ENCODE measurements at places on chromosomes 2 and 18.
A peak's percentile ranks its signal among the peaks of the same experiment; 100 is the strongest.

GRCh38 chr2:120330946-120331822 is 14.8 kb upstream of the INHBB start:
- DNase-seq, result no peak

DNA sequence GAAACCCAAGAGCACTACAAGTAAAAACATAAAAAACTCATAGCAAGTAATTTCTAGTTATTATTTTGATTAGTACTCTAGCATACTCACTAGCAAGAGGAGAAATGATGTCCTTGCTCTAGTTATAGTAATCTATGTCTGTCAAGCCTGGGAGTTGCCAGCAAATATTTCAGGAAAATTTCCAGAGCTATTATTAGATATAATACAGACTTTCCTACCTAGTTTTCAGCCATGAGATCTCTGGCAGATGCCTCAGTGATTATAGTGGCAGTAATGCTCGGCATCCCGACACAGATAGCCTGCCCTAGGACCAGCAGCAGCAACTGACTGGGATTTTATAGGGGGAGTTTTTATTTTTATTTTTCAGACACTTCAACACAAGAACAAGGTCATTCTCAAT is 224.4 kb downstream of the ZNF385B start:
- DNase-seq, result no peak

GRCh38 chr2:218645126-218645525 is 14.3 kb downstream of the ZNF142 start:
- DNase-seq, result no peak

GRCh38 chr2:106995556-106995955 is 109.6 kb upstream of the ST6GAL2 start:
- no peak for DNase-seq

DNA sequence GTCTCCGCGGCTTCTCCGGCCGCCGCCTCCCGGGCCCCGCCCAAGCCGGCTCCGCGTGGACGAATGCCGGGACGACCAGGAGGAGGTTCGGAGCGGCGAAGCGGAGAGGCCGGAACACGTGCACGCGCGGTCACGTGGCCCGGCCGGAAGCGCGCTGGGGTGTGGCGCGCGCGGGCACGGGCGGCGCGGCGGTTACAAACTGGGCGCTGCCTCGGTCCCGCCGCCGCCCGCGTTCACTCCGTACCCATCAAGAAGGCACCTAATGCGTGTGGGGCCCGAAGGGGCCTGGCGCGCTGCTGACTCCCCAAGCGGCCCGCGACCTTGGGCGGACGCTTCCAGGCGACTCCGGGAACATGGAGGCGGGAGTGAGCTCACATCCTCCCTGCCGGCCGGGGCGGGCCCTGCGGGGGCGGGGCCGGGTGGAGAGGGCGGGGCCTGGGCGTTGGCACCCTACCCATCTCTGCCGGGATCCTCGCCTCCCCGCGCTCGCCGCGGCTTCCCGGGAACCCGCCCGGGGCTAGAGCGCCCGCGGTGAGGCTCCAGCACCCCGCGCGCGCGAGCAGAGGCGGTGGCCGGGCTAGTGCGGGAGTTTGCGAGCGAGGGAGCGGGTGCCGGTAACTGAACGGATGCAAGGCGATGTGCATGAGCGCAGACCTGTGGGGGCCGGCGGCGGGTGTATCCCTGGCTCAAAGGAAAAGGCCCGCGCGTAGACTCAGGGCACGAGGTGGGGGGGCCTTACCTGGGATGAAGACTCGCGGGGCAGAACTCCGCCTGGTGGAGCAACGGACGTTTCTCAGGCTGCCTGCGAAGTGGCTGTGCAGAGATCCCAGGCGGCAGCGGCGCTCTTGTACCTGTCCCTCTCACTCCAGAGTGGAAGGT is at the start of gene TMEM185B:
Gene TMEM185B, minus strand, starts transcription at position 367 of the 879 bp plus-strand sequence. CDS start 424 bp downstream, outside the sequence.
- DNase-seq, result peak; percentile 94

DNA sequence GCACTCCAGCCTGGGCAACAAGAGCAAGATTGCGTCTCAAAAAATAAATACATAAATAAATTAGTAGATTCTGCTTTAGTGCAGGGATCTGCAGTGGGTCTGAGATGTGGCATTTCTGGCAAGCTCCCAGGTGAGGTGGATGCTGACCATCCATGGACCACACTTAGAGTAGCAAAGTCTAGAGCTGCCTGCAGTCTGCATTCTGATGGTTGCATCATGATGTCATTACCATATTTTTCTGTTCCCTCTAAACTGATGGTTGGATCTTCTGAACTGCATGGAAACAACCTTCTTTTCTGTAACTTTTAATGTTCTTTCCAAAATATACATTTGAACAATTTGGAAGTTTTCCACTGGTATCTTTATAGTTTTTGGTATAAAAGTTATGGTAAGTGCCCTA is 42.9 kb downstream of the MYL12B start:
- no peak for DNase-seq

GRCh38 chr2:230643576-230644291 is 68.9 kb upstream of the CAB39 start:
- DNase-seq, result peak; percentile 71

DNA sequence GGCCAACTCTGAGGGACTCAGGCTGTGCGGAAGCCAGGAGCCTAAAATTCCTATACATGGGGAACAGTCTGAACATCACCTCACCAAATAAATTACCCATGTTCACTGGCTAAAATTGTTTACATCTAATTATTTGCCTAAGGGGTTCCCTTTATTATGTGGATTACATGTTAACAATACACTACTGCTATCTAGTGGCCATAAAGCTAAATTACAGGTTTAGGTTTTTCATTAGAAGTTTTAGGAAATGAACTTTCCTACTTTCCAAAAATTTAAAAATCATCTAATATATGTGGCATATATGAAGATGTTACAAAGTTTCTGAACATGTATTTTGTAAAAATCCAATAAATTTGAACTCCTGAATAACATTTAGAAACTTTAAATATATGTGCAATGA is 40.3 kb downstream of the PLA2R1 start:
- peak; percentile 6 for DNase-seq

DNA sequence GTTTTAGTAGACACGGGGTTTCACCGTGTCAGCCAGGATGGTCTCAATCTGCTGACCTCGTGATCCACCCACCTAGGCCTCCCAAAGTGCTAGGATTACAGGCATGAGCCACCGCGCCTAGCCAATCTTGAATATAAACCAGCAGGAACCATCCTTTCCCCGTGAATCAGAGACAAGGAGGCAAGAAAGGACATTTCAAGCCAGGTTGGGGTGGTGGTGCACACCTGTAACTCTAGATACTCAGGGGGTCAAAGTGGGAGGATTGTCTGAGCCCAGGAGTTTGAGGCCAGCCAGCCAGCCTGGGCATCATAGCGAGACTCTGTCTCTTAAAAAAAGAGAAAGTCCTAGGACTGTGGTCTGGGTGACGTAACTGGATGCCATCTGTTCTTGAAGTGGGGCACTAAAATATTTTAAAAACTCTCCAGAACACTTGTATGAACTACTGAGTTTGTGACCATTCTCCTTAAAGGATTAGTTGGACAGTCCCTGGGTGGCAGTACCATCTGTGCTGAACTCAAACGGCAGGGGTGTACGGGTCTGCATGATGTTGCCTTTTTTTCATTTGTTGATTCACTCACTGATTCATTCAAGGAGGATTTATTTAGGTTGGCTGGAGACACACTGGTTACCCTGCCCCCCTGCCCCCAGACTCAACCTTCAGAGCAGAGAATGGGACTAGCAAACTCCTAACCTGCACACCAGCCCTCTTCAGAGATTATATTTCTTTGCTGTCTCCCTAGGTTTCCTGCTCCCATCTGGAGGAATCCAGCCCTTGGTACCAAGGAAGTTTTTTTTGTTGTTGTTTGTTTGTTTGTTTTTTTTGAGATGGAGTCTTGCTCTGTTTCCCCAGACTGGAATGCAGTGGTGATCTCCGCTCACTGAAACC is 2.9 kb upstream of the TLX2 start:
- DNase-seq, result no peak

DNA sequence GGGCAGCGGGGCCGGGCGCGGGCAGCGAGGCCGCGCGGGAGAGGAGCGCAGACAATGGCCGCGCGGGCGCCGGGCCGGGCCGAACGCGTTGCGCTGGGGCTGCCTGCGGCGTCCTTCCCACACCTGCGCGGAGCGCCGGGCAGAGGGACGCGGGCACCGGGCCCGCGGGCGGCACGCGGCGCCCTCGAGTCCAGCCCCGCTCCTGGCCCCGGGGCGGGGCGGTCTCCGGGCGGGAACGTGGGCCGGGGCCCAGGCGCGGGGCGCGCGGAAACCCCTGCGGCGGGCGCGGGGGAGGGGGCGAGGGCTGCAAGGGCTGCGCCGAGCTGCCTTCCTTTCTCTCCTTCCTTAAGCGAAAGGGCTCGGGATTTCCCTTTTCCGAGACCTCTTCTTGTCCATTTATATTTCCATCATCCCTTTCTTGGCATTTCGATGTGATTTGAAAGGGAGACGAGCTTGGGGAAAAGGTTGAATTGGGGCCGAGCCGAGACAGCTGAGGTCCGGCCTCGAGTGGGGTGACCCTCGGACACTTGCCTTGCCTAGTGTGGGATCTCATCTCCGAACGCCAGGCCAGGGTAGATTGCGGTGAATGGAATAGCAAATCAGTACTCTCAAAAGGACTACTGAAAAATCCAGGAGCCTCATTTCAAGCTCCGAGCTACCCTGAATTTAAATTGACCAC is 676 bp downstream of the KLHL23 start:
- peak; percentile 21 for DNase-seq

DNA sequence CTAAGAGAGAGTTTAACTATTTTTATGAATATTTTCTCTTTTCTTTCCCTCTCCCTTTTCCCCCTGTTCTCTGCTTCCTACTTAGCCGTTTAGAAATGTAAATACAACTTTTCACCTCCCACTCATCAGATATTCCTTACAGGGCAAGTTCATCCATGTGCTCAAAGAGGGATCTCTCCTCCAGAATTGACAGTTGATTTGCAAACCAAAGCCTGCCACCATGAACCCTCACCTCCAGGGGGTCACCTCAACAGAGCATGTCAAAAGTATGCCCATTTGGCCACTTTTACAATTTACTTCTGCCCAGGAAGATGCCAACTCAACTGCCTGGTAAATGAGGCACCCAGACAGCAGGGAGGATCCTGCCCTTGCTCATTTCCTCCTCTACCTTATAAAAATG is 149.2 kb upstream of the GYPC start:
- no peak for DNase-seq

- DNase-seq, result no peak
Measured at GRCh38 chr2:147698166-147698565, 146.7 kb upstream of the ACVR2A start.

DNA sequence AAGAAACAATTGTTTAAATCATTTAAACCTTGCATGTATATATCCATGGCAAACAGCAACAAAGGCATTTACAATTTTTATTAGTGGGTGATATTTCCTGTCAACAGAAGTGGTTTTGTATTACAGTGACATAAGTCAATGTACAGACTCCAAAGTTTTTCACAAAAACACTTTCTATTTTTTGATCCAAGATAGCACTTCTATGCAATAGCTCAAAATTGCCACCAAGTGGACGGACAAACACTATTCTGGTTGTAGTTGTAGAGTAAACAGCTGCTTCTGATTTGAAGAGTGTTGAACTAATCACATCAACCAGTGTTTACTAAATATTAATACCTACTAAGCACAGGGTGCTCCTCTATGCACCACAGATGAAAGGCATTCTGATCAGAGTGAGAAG is 421.4 kb downstream of the NCKAP5 start:
- DNase-seq, result no peak
